ENCODE measurements at places on chromosomes 4 and X. TPM values are rescaled to one million over a fixed set of nuclear protein-coding genes. Genes with fewer than 3 reads are reported as not detected.

DNA sequence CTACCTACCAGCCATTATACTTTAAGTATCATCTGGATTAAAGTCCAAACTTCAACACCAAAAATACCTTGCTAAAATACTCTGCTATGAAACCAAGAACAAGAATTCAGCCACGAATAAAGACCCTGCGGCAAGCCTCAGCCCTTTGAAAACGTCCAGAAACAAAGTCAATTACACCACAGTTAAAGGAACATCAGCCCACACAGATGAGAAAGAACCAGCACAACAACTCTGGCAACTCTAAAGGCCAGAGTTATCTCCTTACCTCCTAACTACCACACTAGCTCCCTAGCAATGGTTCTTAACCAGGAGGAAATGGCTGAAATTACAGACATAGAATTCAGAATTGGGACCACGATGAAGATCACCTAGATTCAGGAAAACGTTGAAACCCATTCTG is 23.4 kb downstream of the ABCB7 start:
- no peak for DNase-seq

- DNase-seq = no peak
These were observed 152.7 kb upstream of the ZIC3 start for GRCh38 chrX:137413190-137413589.

- DNase-seq = no peak
These were observed 71.1 kb downstream of the BMPR1B start for GRCh38 chr4:94828882-94829281.

- DNase-seq = no peak
These were observed 181.8 kb downstream of the DCLK2 start for GRCh38 chr4:150259861-150260567.

- no peak for DNase-seq
These were observed 353.8 kb upstream of the CASK start for GRCh38 chrX:42276982-42277690.

Gene COL4A5
- total RNA-seq = 115 TPM

Gene TREX2
- total RNA-seq = not detected

DNA sequence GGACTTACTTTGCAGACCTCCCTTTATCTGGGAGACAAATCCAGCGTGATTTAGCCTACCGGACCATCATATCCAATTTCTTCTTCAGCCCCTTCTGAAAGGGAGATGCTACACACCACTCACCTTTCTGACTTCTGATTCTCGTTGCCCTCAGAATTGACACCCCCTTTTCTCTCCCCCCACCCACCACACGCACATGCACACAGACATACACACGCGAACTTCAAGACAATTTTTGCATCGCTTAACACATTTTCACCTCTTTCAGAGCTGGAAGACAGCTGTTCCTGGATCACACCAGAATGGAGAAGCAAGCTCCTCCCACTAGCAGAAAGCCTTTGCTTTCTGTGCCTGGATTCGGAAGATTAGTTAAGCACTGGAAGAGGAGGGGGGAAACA is 1.0 kb upstream of the SNCA start:
- peak; percentile 58 for DNase-seq

DNA sequence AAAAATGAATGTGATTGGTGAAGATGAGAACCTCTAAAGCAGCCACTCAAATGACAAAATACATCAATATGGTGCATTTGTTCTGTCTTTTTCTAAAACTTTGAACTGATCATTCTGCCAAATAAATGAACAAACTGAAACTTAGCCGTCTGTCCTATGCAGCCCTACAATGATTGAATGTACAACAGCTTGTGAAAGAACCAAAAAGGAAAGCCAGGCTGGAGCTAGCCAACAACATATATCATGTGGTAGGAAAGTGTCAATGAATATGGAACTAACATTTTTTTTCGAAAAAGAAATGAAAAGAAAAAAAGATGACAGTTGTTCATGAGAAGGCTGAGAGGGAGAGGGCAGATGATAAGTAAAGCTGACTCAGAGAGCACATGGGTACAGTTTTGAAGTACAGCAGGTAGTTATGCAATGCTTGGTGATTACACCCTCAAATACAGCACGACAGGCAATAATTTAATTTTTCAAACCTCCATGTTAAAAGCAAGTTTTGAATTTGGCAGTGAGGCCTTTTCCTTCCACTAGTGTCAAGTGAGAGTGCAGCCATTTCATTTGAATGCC is 21.2 kb upstream of the SLC7A11 start:
- no peak for DNase-seq

DNA sequence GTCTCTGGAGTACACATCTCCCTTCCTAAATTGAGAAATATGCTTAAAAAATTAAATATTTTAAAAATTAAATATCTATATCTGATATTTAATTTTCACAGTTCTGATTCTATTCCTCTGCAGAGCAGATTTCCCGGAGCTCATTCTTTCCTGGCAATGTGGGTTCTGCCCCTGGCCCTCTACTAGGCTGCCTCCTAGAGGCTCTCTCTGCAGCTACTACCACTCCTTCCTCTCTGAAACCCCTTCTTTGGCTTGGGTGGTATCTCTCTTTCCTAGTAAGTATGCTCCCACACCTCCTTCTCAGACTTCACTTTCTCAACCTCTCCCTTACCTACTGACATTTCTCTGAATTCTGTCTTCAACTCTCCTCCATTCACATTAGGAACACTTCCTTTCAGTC is 45.3 kb downstream of the RPGR start:
- peak; percentile 28 for DNase-seq

DNA sequence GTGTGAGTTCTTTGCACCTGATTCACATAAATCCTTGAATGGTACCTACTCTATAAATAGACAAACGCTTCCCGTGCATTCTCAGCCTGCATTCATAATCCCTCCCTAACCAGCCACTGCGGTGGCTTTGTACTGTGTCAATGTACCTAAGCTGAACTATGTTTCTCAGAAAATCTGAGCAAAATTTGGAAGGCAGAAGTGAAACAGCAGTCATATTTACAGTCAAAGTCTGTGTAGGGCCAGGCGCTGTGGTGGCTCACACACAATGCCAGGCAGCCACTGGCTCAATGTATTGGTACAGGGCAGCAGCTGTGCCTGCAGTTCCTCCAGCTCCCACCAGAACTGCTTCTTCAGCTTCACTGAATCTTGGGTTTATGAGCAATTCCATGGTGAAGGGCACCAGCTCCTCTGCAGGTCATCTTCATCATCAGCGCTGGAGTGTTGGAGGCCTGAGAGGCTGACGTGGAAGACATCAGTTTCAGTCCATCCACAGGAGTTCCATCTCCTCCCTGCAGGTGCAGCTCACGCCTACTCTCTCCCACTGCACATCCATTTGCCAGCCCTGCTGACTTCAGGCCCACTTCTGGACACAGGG is 32.3 kb upstream of the IRF2 start:
- DNase-seq = no peak

DNA sequence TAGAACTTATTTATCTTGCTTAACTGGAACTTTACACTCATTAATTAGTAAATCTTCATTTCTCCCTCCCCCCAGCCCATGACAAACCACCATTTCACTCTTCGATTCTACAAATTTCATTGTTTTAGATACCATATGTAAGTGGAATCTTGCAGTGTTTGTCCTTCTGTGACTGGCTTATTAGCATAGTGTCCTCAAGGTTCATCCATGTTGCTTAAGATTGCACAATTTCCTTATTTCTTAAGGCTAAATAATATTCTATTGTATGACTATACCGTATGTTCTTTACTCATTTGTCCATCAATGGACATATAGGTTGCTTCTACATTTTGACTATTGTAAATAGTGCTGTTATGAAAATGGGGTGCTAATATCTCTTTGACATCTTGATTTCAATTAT is 24.5 kb upstream of the RNF212 start:
- no peak for DNase-seq

Gene NXT2
- total RNA-seq = 42.4 TPM

GRCh38 chrX:43644124-43644701 is 11.9 kb upstream of the MAOA start:
- DNase-seq = peak; percentile 27

Gene FDCSP
- total RNA-seq = not detected

Gene CFP
- 0.06 TPM for total RNA-seq

DNA sequence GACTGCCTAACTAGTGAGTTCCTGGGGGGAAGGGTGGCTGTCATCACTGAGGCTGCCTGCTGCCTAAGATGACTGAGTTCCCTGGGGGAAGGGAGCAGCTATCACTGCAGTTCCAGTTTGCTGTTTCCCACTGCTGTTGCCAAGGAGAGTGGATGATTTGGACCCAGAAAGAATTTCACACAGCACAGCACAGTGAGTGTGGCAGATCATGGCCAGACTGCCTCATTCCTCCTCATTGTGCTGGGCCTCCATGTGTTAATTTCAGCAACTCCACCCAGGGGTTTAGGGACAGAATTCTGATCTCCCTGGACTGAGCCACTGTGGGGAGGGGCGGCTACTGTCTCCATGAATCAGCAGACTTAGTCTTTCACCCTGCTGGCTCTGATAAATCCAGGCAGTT is 125.0 kb downstream of the TEX13C start:
- no peak for DNase-seq

DNA sequence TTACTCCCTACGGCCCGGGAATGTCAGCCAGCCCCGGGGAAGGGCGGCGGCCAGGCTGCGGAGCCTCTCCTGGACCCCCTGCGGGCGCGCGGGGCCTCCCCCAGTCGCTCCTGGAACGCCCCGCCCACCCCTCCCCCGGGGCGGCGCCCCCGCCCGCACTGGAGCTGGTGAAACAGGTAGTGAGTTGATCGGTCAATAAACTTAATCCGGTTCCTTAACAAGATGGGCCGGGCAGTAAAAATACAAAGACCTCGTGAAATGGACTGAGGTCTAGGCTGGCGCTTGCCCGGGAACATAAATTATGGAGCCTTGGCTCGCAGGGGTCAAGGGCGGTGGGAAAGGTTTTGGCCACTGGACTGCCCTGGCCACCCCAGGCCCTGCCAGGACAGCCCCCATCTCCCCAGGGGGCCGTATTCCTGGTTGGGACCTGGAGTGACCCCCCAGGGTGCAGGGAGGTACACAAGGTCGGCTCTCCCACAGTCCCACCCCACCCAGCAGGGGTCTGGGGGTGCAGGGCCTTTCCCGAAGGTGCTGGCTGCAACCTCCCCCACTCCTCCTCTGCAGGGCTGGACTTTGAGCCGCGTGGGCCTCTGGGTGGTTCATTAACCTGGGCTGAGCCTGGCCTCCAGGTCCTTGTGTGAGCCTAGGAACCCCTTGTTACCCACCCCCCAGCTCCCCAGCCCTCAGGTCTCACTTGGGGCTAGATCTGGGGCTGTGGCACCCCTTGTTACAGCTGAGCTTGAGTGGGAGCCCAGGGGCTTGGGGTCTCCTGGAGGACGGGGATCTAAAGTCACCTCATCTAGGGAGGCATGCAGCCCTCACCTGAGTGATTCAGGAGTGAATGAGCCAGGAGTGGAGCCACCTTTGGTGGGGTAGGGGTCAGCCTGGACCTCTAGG is 2.5 kb downstream of the FGFR3 start:
- DNase-seq = no peak

DNA sequence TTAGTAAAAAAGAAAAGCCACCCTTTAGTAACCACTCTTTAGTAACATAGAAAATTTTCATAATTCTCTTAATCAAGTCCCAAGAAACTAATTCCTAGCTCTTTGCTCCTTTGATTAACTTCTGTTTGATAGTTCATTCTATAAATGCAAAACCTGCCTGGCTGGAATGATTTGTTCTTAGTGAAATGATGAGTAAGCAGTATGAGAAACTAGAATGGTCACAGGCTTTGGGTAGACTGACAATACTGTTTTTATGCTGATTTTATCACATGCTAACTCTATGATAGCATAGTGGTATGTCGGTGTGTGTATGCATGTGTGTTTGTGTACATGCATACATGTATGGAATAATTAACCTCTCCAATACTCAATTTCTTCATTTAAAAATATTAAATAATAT is 81.2 kb downstream of the SYTL5 start:
- DNase-seq = no peak

Gene SULT1B1
- total RNA-seq = not detected

DNA sequence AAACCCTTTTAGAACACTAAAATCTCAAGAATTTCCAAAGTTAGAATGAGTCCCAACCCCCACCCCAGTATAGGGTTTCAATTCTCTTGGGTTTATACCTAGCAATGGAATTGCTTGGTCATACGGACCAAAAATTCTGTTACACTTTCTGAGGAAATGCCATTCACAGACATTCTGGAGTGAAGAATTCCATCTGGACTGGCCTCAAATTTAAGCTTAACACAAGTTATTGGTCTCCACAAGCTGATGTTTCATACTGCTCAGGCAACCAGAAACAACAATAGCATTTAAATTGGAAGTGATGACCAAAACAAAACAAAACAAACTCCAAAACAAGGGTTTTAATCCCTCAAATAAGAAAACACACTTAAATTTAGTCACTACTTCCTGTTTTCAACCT is 51.1 kb downstream of the GPC4 start:
- no peak for DNase-seq

DNA sequence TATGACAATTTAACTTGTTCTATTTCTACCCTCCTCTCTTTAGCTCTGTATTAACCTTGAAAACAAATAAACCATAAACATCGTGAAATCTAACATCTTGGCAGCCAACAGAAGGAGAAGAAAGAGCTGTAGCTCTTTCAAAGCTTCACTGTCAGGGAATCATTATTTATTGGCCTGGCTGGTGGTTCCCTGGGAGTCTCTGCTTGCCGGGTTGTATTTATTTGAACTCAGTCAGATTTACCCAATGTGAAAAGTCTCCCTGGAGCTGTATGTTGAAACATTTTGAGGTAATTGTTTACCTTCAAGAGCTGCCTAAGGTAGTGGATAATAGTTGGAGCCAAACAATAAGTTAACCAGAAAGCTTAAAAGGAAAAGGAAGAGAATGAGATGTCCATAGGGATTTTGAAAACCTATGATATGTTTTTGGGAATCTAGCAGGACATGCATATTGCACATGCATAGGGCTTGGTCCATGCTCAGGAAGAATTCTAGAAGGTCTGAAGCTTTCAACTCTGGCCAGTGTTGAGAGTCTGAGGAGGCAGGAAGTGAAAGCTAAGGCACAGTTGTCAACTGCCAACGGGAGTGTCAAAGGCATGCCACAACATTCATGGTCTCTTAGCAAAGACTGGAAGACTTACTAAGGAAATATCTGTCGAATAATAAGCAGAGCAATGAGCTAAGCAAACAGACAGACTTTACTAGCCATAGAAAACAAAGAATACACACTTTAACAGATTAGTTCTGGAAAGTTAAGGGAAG is 621.6 kb downstream of the PCDH7 start:
- no peak for DNase-seq

DNA sequence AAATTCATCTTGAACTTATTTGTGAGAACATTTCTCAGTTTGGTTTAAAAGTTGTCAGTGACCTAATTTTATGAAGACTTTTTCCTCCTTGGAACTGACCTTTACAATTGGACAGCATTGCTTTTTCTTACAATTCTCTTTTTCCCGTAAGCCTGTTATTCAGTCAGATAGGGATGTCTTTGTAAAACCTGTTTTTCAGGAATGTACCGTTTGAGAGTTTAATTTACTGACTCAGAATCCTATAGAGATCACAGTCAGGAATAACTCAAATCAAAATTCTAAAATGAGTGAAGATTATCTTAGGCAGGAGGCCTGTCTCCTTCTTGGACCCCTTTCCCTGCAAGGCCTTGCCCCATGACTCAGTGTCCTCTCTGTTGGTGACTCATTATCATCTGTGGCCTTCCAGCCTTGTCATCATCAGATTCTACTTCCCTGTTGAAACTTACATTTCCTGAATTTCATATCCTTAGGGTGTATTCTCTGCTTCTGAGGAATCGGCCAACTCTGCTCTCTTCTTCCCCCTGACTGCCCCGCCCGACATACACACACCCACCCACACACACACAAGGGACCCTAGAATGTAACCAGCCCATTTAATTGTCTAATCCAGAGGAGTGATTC is 99.8 kb downstream of the ARHGAP10 start:
- DNase-seq = no peak

Gene POU3F4
- not detected for total RNA-seq

Gene TMPRSS11F
- not detected for total RNA-seq

Measured in neural progenitor cell (in vitro differentiated cells).